ENCODE measurements at places on chromosomes 7 and 10.

GRCh38 chr7:25815711-25816110 lies 336.3 kb upstream of the NFE2L3 start:
- DNase-seq: no peak

DNA sequence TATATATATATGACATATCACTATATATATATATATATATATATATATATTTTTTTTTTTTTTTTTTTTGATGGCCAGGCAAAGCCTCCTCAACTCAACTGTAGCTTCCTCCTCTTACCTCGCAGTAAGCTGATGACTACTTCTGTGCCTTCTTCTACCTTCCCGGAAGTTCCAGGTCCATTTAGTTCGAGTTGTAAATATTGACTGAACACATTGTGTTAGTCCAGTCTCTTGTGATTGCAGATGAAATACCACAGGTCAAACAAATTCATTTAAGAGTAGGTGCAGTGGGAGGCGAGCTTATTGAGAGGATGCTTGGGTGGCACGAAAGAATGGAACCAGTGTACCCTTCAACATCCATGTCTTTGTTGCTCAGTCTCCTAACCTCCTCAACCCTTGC lies 144.6 kb downstream of the ST7 start:
- no peak for DNase-seq

- peak; percentile 79 for DNase-seq
Measured at GRCh38 chr7:194252-195009, 2.1 kb downstream of the FAM20C start.

GRCh38 chr7:111292026-111292470 lies 201.1 kb downstream of the LRRN3 start:
- DNase-seq: no peak

GRCh38 chr7:120964088-120964487 lies 13.5 kb downstream of the ING3 start:
- no peak for DNase-seq

GRCh38 chr10:3532644-3533043 lies 252.4 kb downstream of the KLF6 start:
- no peak for DNase-seq

GRCh38 chr7:30470771-30471170 lies 7.8 kb downstream of the NOD1 start:
- DNase-seq: no peak

- no peak for DNase-seq
Measured at GRCh38 chr7:7159063-7159658, 23.2 kb upstream of the C1GALT1 start.

DNA sequence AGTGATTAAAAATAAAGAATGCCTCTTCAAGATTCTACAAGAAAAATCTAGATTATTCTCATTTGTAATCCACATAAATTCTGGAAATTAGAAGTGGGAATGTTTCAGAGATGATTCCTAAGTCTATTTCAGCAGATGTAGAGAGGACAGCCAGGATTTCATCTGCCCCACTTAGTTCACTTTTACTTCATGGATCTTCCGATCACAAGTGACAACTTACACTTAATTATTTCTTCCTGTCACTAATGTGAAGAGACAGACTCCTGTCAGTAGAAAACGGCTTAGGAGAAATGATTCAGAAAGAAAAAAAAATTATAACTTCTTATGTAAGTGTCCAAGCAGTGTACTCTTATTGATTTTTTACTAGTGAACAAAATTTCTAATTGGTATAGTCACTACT lies 368.2 kb upstream of the SMIM30 start:
- DNase-seq: no peak

DNA sequence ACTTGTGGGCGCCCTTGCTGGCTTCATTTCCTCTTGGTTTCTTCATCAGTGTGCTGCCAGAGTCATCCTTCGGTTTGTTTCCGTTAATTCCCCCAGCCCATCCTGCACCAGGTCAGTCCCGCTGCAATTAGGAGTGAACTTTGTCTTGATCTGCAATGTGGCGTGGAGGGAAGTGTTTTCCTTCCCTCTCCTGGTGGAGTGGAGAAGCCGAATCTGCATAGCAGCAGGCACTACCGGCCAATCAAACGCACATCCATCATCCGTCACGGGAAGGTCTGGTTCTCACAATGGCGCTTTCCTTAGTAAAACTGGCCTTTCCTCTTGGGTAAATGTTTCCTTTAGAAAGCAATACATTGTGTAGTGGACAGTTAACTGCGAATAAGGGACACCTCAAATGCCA lies 337.5 kb downstream of the CXCL12 start:
- no peak for DNase-seq

- DNase-seq: no peak
Measured at GRCh38 chr7:71766016-71766415, 634.1 kb downstream of the GALNT17 start.

GRCh38 chr10:3054851-3055199 lies 12.5 kb upstream of the PFKP start:
- DNase-seq: no peak

GRCh38 chr7:139635526-139636302 lies 112.2 kb downstream of the CLEC2L start:
- DNase-seq: no peak

- no peak for DNase-seq
Measured at GRCh38 chr10:61642150-61642571, 20.6 kb upstream of the CABCOCO1 start.

GRCh38 chr10:25388862-25389206 lies 214.0 kb downstream of the GPR158 start:
- no peak for DNase-seq

DNA sequence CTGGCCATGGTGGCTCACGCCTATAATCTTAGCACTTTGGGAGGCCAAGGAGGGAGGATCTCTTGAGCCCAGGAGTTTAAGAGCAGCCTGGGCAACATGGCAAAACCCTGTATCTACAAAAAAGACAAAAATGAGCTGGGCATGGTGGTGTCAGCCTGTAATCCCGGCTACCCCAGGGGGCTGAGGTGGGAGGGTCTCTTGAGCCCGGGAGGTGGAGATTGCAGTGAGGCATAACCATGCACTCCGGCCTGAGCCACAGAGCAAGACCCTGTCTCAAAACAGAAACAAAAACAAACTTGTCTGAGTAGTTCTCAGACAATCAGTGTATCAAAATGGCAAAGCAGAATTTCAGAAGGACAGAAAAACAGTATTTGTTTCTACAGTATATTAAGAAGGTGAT lies 45.2 kb upstream of the BPGM start:
- DNase-seq: no peak

DNA sequence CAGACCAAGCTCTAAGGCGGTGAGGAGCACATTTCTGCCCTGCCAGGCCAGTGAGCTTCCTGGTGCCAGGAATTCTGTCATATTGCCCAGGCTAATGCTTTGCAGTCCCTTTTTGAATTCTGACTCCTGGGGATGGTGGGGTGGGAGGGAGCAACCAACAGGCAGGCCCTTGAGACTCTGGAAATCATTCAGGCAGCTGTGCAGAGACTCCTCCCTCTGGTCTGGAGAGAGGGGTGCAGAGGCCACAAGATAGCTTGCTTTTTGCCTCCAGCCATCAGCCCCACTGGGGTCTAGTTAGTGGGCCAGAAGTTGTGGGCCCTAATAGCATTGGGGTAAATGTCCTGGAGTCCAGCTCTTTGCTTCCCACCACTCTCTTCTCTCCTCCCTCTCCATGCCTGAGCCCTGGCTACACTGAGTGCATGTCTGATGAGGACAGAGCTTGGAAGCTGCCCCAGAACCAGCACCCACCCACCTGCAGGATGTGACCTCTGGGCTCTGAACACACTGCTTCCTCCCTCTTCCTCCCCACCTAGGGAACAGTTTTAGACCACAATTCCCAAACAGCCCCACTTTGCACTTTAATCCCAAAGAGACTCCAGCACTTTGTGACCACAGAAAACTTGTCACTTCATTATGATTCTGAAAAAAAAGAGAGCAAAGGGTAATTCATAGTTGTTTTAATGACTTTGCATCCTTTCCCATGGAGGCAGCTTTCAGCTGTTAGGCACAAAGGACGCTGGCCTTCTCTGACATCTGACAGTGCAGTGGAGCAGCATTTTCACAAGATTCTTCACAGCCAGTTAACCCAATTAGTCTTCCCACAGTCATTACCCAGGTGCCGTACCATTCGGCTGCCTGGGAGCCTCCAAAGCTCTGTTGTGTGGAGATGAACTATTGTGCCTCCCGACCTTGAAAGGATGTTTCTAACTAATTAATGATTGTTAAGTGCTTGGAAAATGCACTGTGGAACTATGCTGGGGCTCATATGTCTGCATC lies 262.5 kb downstream of the TRIL start:
- no peak for DNase-seq

DNA sequence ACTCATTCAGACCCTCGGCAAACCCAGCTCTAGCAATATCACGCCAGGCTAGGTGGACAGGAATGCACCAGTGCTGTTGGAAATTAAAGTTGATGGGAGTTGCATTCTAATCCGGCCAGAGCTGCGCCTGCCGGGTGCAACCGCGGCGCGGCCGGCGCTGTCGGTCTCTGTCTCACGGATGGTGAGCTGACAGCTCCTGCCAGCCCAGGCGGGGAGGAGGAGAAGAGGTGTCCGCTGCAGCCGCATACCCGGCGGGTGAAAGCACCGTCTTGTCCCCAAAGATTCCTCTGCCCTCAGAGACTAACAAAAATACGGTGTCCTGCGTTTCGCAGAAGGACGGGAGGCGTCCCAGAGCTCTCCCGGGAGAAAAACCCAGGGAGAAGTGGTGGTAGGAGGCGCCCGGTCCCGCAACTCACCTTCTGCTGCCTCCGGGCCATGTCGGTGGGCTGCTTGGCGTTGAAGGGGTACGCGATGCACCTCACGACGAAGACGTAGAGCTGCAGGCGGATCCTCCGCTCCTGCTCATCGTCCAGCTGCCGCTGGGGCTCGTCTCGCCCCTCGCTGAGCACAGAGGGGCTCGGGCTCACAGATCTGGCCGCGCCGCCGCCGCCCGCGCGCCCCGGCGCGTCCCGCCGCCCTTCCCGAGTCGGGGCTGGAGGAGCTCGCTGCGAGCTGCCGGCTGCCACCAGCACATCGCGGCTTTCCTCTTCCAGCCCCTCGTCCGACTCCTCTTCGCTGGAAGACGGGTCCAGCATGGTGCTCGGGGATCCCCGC lies 490 bp downstream of the CADPS2 start:
- peak; percentile 74 for DNase-seq

DNA sequence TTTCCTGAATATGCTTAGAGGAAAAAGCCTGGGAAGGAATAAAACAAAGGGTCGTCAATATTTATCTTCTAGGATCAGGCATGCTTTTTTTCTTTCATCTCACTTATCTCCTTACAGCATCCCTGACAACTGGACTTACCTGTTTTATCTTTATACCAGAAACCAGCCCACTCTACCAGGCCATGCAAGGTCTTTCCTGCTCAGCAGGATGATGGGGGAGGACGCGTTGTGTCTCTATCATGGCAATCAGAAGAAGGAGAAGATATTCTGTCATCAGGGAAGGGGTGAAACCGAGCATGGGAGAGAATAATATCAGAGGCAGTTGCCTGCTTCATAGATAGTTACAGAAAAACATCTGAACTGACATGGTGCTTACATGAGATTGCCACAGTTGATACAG lies 445.6 kb downstream of the DPP6 start:
- DNase-seq: no peak

DNA sequence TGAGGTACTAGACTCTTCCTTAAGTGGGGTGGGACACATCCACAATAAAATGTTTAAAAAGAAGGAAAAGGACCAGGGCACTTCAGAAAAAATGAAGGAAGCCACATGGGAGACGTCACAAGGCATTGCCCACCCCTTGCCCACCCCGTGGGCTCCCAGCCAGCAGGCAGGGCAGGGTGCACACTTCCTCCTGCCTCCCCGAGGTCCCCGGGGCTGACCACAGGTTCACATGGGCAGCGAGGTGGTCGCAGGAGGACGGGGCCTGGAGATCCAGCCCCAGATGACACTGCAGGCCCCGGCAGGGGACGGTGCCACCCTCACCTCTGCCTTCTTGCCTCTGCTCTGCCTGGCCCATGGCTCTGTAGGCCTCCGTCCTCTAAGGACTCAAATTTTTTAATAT lies 45.6 kb downstream of the PWWP2B start:
- DNase-seq: no peak

DNA sequence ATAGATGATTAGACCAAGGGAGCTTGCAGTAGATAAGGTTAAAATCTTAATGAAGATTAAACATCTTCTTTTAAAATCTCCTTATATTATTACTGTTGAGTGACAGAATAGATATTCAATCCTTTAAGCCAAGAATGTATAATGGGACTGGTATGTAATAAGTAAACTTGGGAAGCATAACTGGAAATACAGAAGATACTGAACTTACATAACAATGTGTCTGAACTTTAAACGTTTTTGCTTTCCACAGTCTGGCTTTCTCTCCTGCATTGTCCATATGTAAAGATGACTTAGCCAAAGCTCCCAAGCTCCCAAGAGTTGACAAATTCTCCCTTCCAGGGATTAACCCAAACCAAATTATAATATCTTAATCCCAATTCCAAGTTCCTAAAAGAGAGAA lies 129.8 kb downstream of the KCND2 start:
- DNase-seq: no peak

DNA sequence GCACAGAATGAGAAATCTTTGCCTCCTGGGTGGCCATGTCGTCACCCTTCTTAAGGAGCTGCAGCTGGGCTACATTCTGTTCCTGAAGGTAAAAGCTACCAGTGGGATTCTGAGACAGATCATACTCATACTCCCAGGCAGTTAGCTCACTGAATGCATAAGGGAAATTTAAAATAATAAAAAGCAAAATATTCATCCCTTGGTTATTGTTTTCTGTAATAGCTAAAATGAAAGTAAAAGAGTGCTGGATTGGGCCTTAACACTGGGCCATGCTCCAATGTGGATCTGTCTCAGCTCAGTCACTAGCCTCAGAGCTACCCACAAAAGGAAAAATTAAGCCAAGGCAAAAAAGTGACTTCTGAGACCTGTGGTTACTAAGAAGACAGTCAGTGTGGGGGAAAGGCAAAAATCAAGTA lies 8.9 kb upstream of the DYNC2I1 start:
- no peak for DNase-seq
